Mammary epithelial cell (primary cell): ENCODE measurements at places on chromosomes 13 and 19. TPM values are rescaled to one million over a fixed set of nuclear protein-coding genes. Genes with fewer than 3 reads are reported as not detected.

The SBNO2 gene
- polyA plus RNA-seq, result 22.5 TPM

The C13orf46 gene
- polyA plus RNA-seq, result 0.09 TPM

DNA sequence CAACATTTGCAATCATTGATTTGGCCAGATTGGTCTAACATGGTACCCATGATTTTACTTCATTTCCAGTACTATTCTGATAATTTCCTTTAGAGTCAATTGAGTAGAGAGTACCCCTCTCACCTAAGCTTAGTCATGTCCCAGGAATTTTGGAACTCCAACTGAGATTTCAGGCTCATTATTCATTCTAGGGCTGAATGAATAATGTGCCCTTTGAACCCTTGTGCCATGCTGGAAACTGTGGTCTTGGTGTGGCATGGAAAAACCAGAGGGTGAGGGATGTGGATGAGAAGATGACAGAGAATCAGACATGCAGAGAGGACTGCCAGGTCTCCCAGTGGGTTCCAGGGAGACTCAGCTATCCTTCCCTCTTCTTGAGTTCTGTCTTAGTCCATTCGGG, 30.2 kb downstream of the ITM2B start:
- DNase-seq, result peak; percentile 12

GRCh38 chr19:6662702-6663101, 7.3 kb downstream of the TNFSF14 start:
- DNase-seq, result no peak

- peak; percentile 46 for DNase-seq
These were observed 19.9 kb downstream of the TINCR start for GRCh38 chr19:5547881-5548280.

DNA sequence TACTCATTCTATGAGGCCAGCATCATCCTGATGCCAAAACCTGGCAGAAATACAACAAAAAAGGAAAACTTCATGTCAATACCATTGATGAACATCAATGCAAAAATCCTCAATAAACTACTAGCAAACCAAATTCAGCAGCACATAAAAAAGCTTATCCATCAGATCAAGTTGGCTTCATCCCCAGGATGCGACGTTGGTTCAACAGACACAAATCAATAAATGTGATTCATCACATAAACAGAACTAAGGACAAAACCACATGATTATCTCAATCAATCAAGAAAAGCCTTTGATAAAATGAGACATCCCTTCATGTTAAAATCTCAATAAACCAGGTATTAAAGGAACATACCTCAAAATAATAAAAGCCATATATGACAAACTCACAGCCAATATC, 134.3 kb downstream of the UGGT2 start:
- no peak for DNase-seq

GRCh38 chr19:40802300-40803169, 3.5 kb downstream of the EGLN2 start:
- no peak for DNase-seq

DNA sequence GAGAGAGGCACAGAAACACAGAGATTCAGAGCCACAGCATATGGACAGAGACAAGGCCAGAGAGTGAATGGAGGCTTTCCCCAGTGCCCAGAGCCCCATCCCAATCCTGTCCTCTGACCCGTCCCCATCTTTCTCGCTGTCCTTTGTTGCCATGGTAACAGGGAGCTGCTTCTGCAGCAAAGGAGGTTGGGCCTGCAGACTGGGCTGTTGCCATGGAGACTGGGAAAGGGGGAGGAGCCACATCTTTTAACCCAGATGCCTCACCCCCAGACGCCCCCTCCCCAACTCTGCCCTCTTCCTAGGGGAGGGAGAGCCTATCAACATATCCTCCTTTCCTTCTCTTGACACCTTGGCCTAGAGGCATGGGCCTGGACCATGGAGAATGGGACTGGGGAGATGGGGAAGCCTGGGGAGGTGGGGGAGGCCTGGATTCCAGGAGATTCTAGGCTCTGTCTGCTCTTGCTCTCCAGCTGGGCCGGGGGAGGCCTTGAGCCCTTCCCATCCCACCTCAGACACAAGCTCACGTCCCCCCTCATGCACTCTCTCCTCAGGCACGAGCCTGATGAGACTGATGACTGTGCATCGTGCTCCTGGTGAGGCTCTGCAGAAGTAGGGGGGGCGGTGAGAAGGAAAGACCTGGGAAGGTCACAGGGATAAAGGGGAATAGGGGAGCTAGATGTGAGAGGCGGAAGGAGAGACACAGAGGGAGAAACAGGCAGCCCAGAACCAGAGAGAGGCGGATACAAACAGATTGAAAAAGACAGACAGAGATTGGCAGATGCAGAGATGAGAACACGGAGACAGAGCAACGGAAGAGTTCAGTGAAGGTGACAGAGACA, 2.1 kb upstream of the ATP1A3 start:
- DNase-seq, result no peak

DNA sequence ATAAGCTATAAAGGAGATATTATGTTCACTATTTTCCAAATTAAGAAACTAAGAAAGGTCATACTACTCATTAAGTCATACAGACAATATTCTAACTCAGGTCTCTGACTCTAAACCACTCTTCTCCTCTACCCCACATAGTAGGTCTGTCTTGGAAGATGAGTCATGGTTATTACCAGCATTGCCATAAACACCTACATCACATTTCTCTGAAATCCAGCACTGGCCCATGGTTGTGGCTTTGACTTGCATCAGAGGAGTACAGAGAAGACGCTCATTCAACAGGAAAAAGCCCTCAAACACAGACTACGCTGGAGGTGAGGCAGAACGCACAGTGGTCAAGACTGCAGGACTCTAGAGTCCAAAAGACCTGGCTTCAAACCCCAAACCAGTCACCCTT, 476.8 kb downstream of the COG6 start:
- DNase-seq, result no peak

GRCh38 chr13:77859450-77859849, 59.2 kb downstream of the EDNRB start:
- DNase-seq, result no peak

- no peak for DNase-seq
These were observed 10.4 kb downstream of the GP6 start for GRCh38 chr19:55027472-55028337.

GRCh38 chr13:113448885-113449692, 4.2 kb downstream of the ADPRHL1 start:
- no peak for DNase-seq

DNA sequence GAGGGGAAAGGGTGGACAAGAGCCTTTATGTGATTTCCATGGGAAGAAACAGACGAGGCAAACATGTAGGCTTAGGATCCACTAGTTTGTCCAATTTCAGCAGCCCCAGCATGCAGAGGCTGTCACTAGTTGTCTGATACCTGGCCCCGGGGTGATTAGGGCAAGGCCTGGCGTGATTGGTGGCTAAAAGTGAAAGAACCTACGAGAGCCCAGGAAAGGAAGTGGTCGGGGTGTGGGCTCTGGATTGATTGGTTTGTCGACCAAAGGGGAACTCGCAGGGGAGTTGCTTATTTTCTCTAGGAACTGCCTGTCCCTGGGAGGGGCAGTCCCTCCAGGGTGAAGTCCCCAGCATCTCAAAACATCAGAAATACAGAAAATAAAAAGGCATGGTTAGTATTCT, 64.2 kb upstream of the UQCRFS1 start:
- DNase-seq, result no peak

- DNase-seq, result peak; percentile 6
These were observed 463.8 kb downstream of the ITGBL1 start for GRCh38 chr13:101916108-101916774.
